ENCODE measurements at places on chromosomes 6 and 20. TPM values are rescaled to one million over a fixed set of nuclear protein-coding genes. Genes with fewer than 3 reads are reported as not detected.

OOEP gene
- polyA plus RNA-seq: 0.19 TPM

GSTA3 gene
- polyA plus RNA-seq: not detected

PREP gene
- polyA plus RNA-seq: 17.2 TPM

OR2H1 gene
- not detected for polyA plus RNA-seq

SNPH gene
- polyA plus RNA-seq: 2.3 TPM

Measured in endothelial cell of umbilical vein (primary cell).